ENCODE measurements at places on chromosomes 2 and 18.

GRCh38 chr2:112710956-112711750 is 9.7 kb upstream of the NT5DC4 start:
- no peak for DNase-seq

DNA sequence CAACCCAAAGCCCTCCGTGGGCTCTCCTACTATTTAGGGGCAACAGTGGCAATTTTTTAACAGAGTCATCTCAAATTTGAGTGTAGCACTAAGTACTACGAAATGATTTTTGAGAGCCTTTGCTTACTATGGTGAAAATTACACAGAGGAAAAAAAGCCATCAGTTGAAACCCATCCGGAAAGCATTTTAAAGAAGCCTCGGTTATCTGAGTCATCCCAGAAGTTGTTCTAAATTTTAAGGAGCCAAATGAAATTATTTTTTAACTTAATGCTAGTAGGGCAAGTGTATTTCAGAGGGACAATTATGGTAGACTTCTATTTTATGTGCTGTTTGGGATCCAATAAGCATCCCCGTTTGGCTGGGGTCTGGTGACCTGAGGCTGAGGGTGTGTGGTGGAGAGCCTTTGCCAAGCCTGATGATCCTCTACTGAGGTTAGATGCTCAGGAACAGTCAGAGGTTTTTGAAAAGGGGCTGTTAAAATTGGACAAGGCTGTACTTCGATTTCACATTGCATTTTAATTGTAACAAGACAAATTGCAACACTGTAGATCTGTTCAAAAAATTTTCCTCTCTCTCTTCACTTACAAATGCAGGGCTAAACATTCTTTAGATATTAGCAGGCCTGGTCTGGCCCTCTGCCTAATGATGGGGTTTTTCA is 47.0 kb downstream of the RAPGEF4 start:
- no peak for DNase-seq

- no peak for DNase-seq
Measured at GRCh38 chr18:2683055-2683454, 27.5 kb downstream of the SMCHD1 start.

DNA sequence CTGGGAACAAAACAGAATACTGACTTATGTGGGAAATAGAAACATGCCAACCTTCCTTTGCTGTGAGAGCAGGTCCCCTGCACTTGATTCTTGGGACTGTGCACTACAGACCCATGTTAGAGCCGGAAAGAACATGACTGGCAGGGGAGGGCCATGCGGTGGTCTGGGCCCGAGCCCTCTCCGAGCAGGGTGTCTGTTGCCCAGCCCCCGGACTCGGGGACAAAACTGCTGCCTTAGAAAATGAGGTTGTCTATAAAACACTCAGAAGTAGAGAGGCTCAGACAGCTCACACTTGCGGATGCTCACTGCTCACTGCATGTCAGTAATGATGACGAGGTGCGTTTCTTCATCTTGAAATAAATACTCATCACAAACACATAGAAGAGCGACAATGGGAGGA is 270.7 kb upstream of the HDAC4 start:
- no peak for DNase-seq

- no peak for DNase-seq
Measured at GRCh38 chr2:95709831-95710230, 118.0 kb downstream of the TRIM43 start.

DNA sequence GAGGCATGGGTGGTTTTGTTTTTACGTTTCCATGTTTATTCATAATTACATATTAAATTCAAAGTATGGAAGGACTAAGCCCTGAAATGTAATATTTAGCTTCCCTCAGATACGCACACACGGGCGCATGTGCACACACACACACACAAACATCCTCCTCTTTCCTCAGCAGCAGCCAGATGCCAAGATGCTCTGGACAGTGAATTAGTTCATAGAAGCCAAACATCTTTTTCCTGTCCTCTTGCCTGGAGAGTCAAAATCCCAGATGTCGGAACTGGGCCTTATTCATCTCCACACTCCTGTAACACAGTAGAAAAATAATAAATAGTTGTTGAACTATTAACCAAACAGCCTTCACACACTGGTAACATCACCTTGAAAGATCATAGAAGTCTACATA is 273.1 kb downstream of the SP3 start:
- no peak for DNase-seq

GRCh38 chr2:241640165-241640795 is 2.8 kb downstream of the ATG4B start:
- no peak for DNase-seq

GRCh38 chr2:252001-252602 is 11.7 kb downstream of the SH3YL1 start:
- DNase-seq: no peak
